G401 (cell line): ENCODE measurements at places on chromosomes 5 and 9. TPM values are rescaled to one million over a fixed set of nuclear protein-coding genes. Genes with fewer than 3 reads are reported as not detected.

- DNase-seq, result no peak
Observed at GRCh38 chr9:70534061-70534460, 119.6 kb upstream of the KLF9 start.

Gene PCDHGA11
- total RNA-seq, result not detected in 2 replicates

DNA sequence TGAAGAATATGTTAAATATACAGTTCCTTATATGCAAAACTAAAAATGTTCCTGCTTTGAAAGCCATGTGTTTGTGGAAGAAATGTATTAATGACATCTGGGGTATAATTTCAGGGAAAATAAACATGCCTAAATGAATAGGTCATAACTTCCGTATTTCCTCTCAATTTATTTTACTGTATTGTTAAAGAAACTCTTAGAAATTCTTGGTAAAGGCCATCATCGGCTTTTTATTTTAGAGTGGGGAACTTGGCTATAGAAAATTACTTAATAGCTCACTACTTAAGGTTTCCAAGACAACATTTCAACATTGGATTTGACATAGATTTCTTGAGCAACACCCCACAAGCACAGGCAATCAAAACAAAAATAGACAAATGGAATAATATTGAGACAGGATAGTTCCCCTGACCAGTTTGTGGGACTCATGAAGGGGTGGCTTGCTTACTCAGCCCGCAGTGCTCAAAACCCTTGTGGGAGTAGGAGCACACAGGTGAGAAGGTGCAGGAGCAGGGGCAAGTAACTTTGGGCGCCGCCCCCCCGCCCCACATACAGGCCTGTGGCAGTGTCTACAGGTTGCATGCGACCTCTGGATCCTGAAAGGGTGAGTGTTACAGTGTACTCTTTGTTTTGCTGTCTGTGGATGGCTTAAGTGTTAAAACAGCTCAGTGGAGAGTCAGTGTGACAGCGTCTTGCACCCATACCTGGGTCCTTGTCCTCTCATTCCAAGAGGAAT lies 891.4 kb upstream of the C9orf72 start:
- no peak for DNase-seq

- no peak for DNase-seq
Observed at GRCh38 chr9:120768247-120768646, 25.0 kb downstream of the FBXW2 start.

GRCh38 chr5:140992828-140993227 lies 26.6 kb downstream of the PCDHAC2 start:
- no peak for DNase-seq

GRCh38 chr5:96338091-96338490 lies 95.0 kb downstream of the PCSK1 start:
- DNase-seq, result no peak

Gene PDZD2
- 4.6 and 9.3 TPM in 2 replicates for total RNA-seq

Gene OR13C5
- total RNA-seq, result not detected in 2 replicates

- DNase-seq, result no peak
Observed at GRCh38 chr5:52759331-52759730, 28.4 kb upstream of the ITGA1 start.

DNA sequence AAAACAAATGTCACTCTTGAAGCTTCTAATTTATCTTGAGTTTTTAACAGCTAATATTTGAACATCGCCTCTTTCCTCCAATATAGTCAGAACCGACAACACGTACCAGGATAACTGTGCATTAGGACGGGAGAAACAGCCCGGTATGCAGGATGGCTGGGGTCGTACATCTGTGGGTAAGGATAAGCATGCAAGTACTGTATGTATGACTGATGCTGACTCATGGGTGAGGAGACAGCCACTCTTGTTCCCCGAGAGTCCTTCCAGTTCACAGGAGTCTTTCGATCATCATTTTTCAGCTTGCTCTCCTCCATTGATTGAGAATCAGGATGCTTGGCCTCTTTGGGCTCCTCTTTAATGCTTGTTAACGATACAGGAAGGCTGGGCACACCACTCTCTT lies 102.3 kb downstream of the ZNF608 start:
- no peak for DNase-seq

Gene NUTM2F
- total RNA-seq, result not detected in 2 replicates

Gene ADAMTS12
- not detected in 2 replicates for total RNA-seq

- DNase-seq, result no peak
Observed at GRCh38 chr5:131394128-131394527, 130.3 kb downstream of the CDC42SE2 start.

DNA sequence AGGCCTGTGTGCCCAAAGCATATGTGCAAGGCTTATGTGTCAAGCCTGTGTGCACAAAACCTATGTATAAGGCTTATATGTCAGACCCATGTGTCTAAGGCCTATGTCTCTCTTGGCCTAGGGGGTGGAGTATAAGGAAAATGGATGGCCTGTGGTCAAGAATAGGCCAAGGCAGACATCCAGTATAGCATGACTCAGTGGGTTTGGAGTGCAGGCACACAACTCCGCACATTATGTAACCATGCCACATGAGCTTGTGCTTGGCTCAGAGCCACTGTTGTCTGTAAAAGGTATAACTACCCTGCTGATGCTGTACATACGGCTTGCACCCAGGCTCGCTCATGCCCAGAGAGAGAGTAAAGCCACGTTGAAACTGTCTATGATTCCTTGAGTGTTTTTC lies 626.4 kb upstream of the NUDT12 start:
- no peak for DNase-seq

GRCh38 chr5:169772688-169773087 lies 135.6 kb downstream of the DOCK2 start:
- no peak for DNase-seq

GRCh38 chr5:36692791-36693763 lies 86.7 kb downstream of the SLC1A3 start:
- DNase-seq, result peak; percentile 78

DNA sequence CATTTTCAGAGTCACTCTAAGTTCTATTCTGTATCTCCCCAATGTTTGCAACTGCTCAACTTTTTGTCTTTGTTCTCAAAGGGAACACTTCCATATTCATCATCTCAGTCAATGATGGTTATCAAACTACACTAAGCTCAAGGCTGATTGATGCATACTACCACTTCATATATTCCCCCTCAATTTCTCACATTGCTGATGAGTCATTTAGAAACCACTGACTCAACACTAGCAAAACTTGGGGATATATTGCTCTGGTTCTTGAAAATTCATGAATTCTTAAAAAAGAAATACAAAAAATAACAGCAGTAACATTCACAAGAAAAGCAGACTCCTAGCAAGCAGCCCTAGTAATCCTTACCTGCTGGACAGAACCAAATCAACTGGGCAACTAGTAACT lies 52.2 kb downstream of the ABHD17B start:
- DNase-seq, result no peak
